Hair follicle dermal papilla cell (primary cell): ENCODE measurements at places on chromosomes 7 and 10. TPM values are rescaled to one million over a fixed set of nuclear protein-coding genes. Genes with fewer than 3 reads are reported as not detected.

SCIN gene
- 0.85 and 1.1 TPM in 2 replicates for total RNA-seq

EPHB6 gene
- total RNA-seq = 6.7 and 13.4 TPM in 2 replicates

PIK3AP1 gene
- not detected in 2 replicates for total RNA-seq

OR2A5 gene
- total RNA-seq = not detected in 2 replicates

ANK3 gene
- 7.5 and 8.0 TPM in 2 replicates for total RNA-seq

IDI2 gene
- not detected in 2 replicates for total RNA-seq

FZD8 gene
- 3.2 and 5.6 TPM in 2 replicates for total RNA-seq

AMPH gene
- total RNA-seq = 18.3 and 22.6 TPM in 2 replicates

HECW1 gene
- total RNA-seq = 2.3 and 3.4 TPM in 2 replicates

CEP55 gene
- 2.9 and 4.9 TPM in 2 replicates for total RNA-seq

BHLHA15 gene
- not detected in 2 replicates for total RNA-seq

CDK1 gene
- 4.3 and 5.8 TPM in 2 replicates for total RNA-seq

ELAPOR2 gene
- 5.6 and 6.7 TPM in 2 replicates for total RNA-seq

SLC26A3 gene
- not detected in 2 replicates for total RNA-seq

DNAJC12 gene
- 0.32 and 1.1 TPM in 2 replicates for total RNA-seq

ZNF655 gene
- 77.0 and 99.6 TPM in 2 replicates for total RNA-seq

FAM25A gene
- total RNA-seq = not detected in 2 replicates

CADPS2 gene
- 15.3 and 24.5 TPM in 2 replicates for total RNA-seq

TSPAN12 gene
- total RNA-seq = 1.1 and 2.1 TPM in 2 replicates

TLX1 gene
- not detected in 2 replicates for total RNA-seq

SFXN3 gene
- 113 and 121 TPM in 2 replicates for total RNA-seq

TBX20 gene
- 8.3 and 10.1 TPM in 2 replicates for total RNA-seq

LRRC61 gene
- total RNA-seq = 0.24 and 0.97 TPM in 2 replicates

NKX2-3 gene
- not detected in 2 replicates for total RNA-seq

CYP26C1 gene
- under 0.01 and 0.16 TPM in 2 replicates for total RNA-seq

RHOBTB1 gene
- total RNA-seq = 38.3 and 45.3 TPM in 2 replicates

KLLN gene
- total RNA-seq = 0.85 and 0.97 TPM in 2 replicates

UTF1 gene
- total RNA-seq = not detected in 2 replicates

DMBT1 gene
- 0.12 and 0.16 TPM in 2 replicates for total RNA-seq

GHRHR gene
- not detected in 2 replicates for total RNA-seq

SPOCK2 gene
- total RNA-seq = 0.16 and 0.24 TPM in 2 replicates

HABP2 gene
- total RNA-seq = under 0.01 TPM in 1 of 2 replicates, not detected in the other

MMD2 gene
- not detected in 2 replicates for total RNA-seq

ASAH2 gene
- 0.12 and 0.49 TPM in 2 replicates for total RNA-seq

ZNF277 gene
- 38.0 and 39.3 TPM in 2 replicates for total RNA-seq

NFKB2 gene
- total RNA-seq = 24.2 and 27.9 TPM in 2 replicates

MSMB gene
- total RNA-seq = not detected in 2 replicates

TRDMT1 gene
- 15.4 and 26.0 TPM in 2 replicates for total RNA-seq

CYP2C9 gene
- total RNA-seq = not detected in 2 replicates

PRPS1L1 gene
- not detected in 2 replicates for total RNA-seq

PPP1R17 gene
- total RNA-seq = not detected in 2 replicates

RNF148 gene
- 0.36 and 0.65 TPM in 2 replicates for total RNA-seq

FKBP6 gene
- not detected in 2 replicates for total RNA-seq

GIMAP2 gene
- total RNA-seq = 5.1 and 10.7 TPM in 2 replicates

C10orf62 gene
- 0.49 TPM in 1 of 2 replicates, not detected in the other for total RNA-seq

HMX3 gene
- not detected in 2 replicates for total RNA-seq

GLUD1 gene
- 236 and 243 TPM in 2 replicates for total RNA-seq

ANKIB1 gene
- 66.3 and 71.7 TPM in 2 replicates for total RNA-seq

SFRP5 gene
- not detected in 2 replicates for total RNA-seq

MMP21 gene
- total RNA-seq = 0.12 TPM in 1 of 2 replicates, not detected in the other

CYP3A7 gene
- not detected in 2 replicates for total RNA-seq

WNT8B gene
- total RNA-seq = not detected in 2 replicates

CFAP43 gene
- total RNA-seq = 0.32 and 0.36 TPM in 2 replicates

ADRA2A gene
- total RNA-seq = 2.9 and 3.2 TPM in 2 replicates

ZNF853 gene
- total RNA-seq = 0.24 and 0.32 TPM in 2 replicates
